ENCODE measurements at places on chromosomes 16 and 17. TPM values are rescaled to one million over a fixed set of nuclear protein-coding genes. Genes with fewer than 3 reads are reported as not detected.

NACA2 gene
- polyA plus RNA-seq, result not detected

LGALS9B gene
- polyA plus RNA-seq, result not detected

KCNH6 gene
- polyA plus RNA-seq, result not detected

TMIGD1 gene
- polyA plus RNA-seq, result not detected

IRX6 gene
- 0.06 TPM for polyA plus RNA-seq

MAPK8IP3 gene
- 47.0 TPM for polyA plus RNA-seq

SLC35G6 gene
- not detected for polyA plus RNA-seq

PROCA1 gene
- 1.8 TPM for polyA plus RNA-seq

PDE6G gene
- polyA plus RNA-seq, result 1.2 TPM

ITGAD gene
- polyA plus RNA-seq, result 0.05 TPM

CTRB1 gene
- 1.6 TPM for polyA plus RNA-seq

All from urinary bladder (tissue), 4 donors.